Central memory CD4-positive, alpha-beta T cell (primary cell): ENCODE measurements at places on chromosomes 3 and 15.

DNA sequence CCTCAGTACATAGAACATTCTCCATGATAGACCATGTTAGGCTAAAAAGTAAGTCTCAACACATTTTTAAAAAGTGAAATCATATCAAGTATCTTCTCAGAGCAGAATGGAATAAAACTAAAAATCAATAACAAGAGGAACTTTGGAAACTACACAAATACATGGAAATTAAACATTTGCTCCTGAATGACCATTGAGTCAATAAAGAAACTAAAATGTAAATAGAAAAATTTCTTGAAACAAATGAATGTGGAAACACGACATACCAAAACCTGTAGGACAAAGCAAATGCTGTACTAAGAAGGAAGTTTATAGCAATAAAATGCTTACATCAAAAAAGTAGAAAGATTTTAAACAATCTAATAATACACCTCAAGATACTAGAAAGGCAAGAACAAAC lies 33.6 kb downstream of the NEK10 start:
- DNase-seq, result no peak

DNA sequence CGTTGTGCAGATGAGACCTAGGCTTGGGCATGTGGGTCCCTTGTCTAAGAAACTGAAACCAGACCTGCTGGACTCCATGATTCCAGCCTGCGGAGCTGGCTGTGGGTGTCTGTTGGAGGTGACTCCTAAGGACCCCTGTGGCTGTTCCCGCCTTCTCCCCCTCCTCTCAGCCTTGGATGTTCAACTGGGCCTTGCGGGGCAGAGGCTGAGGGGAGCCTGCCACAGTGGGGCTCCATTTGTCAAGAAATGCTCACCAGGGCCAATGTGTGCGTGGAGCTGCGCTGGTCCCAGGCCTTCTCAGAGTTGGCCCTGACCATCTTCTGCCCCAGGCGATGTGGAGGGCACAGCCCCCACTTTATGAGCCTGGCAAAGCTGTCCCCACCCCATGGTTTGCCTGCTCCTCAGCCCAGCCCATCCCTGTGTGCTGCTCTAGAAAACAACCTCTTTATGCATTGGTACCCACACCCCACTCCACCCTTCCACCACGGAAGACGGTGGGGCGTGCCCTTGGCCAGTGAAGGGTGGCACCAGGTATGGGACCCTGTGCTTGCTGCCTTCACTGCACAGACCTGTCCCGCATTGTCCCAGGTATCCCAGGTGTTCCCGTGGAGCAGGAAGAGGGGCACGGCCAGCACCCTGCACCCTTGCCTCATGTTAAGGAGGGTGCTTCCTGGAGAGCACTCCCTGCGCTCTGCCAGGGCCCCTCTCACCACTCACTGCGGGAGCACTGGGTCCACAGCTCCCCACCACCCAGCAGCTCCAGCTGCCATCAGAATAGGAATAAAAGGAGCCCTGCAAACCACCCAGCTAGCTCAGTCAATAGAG lies 7.9 kb downstream of the MESP2 start:
- no peak for DNase-seq

DNA sequence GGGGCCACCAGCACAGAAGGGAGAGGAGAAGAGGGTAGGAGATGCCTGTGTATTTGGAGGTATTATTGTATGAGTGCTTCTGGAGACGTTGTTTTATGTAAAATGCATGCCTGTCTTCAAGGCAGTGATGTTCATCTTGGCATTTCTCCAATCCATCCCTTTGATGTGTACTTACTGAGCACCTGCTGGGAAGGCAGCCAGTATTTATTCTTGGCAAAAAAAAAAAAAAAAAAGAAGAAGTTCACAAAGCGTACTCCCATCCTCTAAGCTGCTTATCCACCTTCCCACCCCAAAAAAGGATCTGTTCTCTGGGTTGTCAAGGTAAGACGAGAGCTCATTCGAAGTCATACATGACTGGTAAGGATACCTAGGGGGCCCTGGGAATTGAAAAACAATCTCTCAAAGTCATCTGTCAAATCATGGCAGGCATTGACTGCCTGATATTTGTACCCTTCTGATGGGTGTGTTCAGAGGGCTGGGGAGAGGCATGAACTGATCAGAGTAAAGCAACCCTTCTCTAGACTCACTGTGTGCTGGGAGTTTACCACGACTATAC lies 30.0 kb upstream of the SLC6A1 start:
- DNase-seq, result no peak

GRCh38 chr15:25693321-25694238 lies 169.5 kb downstream of the ATP10A start:
- no peak for DNase-seq

- DNase-seq, result no peak
Measured at GRCh38 chr15:83612226-83612625, 41.7 kb upstream of the ADAMTSL3 start.

GRCh38 chr15:42413920-42414319 lies 54.6 kb downstream of the CAPN3 start:
- DNase-seq, result no peak

- DNase-seq, result peak; percentile 74
Measured at GRCh38 chr15:84736375-84736774, 12.0 kb upstream of the ZNF592 start.

DNA sequence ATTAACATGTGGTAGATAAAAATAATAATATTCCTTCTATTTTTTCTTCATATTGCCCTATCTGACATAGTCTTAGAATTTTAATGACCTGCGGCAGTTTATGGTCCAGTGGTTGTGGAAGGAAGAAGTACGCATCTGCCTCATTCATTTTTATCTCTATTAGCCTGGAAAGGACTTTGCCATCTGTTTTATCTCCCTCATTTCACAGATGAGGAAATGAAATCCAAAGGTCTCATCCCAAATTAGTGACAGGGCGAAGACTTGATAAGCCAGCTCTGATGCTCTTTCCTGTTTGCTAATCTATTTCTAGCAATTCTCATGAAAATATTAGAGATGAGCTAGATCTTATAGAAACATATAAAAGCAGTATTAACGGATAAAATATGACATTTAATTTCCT lies 113.3 kb downstream of the KLHL25 start:
- no peak for DNase-seq

DNA sequence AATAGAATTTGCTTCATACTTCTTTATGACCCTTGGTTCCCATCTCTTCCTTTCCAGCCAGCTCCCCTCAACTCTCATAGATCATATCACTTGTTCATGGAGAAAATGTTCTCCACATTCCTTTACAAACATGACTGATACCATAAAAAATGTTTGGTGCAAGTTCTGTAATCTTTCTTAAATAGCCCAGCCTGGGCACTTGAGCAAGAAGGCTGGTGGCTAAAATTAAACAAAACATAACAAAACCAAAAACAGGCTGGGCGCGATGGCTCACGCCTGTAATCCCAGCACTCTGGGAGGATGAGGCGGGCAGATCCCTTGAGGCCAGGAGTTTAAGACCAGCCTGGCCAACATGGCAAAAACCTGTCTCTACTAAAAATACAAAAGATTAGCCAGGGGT lies 8.9 kb upstream of the POLR2M start:
- no peak for DNase-seq

DNA sequence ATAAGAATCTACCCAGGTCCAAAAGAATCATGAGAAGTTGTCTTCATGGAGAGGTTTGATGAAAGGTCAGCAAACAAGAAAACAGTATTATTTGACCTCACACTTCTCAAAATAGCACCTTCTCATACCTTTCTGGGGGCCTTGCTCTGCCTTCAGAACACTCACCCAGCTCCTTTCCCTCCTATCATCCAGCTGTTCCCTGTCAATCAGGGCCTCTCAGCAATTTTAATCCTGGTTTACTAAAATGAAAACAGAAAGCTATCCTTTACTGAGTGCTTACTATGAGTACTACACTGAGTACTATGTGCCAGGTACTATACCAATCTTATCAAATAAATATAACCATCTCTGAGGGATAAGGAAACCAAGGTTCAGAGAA lies 138.6 kb downstream of the GAP43 start:
- no peak for DNase-seq

DNA sequence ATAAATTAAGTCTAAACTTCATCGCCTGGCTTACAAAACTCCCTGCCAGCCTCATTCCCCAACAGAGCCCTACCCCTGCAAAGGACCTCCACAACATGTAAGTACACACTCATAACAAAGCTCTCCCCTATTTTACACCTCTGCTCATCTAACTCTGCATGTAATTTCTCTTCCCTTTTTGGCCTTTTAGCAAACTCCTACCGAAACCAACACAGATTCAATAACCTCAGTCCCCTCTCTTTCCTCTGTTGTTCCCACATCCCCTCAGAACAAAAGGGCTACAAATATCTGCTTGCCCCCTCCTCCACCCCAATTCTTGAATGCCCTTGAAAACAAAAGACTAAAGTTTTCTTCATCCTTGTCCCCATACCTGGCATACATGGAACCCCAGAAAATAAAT lies 662 bp downstream of the UBL7 start:
- no peak for DNase-seq

DNA sequence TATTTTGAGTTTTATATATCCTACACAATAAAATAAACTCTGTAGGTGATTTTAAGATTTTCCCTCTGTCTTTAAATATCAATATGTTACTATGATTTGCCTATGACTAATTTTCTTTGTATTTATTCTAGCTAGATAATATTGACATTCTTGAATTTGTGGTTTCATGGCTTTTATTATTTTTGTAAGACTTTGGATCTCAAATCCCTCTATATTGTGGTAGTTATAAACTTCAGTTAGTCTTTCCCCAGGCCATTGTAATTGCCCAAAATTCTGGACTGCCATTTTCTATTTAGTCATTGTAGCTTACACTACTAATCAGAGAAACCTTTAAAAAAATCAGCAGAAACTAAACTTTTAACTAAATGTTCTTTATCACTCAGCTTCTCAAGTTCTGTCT lies 1559.3 kb upstream of the GBE1 start:
- DNase-seq, result no peak

DNA sequence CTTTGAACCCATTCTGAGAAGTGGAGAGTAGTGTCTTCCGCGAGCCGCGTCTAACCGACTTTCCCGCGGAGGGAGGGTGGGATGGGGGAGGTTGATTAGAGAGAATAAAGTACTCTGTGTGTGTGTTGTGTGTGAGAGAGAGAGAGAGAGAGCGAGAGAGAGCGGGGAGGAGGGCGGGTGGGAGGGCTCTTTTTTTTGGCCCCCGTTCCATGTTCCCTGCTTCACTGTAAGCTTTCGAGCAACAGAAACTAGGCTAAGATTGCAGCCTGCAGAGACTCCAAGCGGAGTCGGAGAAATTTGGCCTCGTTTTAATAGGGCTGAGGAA lies 1.6 kb upstream of the MEIS2 start:
- no peak for DNase-seq

GRCh38 chr3:137110392-137110996 lies 152.7 kb downstream of the IL20RB start:
- no peak for DNase-seq

GRCh38 chr3:187684880-187685279 lies 14.7 kb upstream of the SST start:
- no peak for DNase-seq

DNA sequence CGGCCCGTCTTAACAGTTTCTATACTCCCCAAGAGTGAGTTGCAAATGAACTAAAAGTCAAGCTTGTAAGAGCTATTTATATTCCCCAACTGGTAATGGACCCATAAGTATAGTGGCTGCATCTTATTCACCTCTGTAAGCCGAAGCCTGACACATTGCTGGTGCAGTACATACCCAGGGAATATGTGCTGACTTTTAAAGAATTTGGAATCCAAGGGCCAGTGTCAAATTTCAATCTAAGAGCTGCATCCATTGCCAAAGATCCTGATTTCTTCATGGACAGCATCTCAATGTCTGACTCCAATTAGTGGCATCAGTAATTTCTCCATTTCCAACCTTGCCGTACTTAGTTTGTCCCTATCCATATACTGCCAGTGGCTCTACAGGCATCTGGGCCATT lies 42.0 kb downstream of the FRMD4B start:
- DNase-seq, result no peak

DNA sequence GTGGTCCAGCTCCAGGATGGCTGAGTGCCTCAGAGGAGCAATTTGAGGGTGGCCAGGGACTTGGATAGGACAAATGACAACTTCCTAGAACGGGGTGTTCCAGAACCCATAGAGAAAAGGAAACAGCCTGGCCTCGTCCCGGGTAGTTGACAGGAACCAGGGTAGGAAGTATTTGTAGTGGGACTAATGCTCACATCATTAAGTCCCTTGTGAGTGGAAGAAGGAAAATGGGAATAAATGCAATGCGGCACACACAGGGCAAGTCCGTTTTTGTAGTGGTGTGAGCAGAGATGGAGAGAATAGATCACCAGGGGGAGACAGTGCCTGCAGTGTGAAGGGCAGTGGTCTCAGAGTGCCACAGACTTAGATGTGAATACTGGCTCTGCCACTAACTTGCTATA lies 19.6 kb downstream of the TIMP4 start:
- no peak for DNase-seq

GRCh38 chr15:52199271-52199670 lies 8.1 kb upstream of the GNB5 start:
- DNase-seq, result no peak

DNA sequence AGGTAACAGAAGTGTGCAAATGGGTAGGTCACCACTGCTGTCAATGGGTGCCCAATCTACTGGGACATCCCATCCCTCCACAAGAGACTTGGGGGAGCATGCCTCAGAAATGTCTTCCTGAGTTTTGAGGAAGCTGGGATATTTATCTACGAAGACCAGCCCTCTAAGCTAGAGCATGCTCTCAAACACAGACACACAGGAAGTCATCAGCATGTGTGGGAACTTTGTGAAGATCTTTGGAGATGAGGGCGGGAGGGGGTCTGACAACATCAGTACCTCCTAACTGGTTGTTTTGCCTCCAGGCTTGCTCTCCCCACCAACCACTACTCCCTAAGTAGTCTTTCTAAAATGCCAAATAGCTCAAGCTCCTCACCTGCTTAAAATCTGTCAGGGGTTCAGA lies 3.5 kb upstream of the MEF2A start:
- DNase-seq, result no peak

GRCh38 chr15:33654860-33655259 lies 313.4 kb upstream of the CHRM5 start:
- no peak for DNase-seq

- no peak for DNase-seq
Measured at GRCh38 chr3:33134026-33134625, 20.3 kb downstream of the CRTAP start.

- DNase-seq, result no peak
Measured at GRCh38 chr15:74773731-74774252, 8.1 kb upstream of the CSK start.
